Uterus (tissue), 4 donors: ENCODE measurements at places on chromosomes 6 and 20. TPM values are rescaled to one million over a fixed set of nuclear protein-coding genes. Genes with fewer than 3 reads are reported as not detected.
A peak's percentile ranks its signal among the peaks of the same experiment; 100 is the strongest.

MRPS10 gene
- total RNA-seq, result 7.6 TPM

DNA sequence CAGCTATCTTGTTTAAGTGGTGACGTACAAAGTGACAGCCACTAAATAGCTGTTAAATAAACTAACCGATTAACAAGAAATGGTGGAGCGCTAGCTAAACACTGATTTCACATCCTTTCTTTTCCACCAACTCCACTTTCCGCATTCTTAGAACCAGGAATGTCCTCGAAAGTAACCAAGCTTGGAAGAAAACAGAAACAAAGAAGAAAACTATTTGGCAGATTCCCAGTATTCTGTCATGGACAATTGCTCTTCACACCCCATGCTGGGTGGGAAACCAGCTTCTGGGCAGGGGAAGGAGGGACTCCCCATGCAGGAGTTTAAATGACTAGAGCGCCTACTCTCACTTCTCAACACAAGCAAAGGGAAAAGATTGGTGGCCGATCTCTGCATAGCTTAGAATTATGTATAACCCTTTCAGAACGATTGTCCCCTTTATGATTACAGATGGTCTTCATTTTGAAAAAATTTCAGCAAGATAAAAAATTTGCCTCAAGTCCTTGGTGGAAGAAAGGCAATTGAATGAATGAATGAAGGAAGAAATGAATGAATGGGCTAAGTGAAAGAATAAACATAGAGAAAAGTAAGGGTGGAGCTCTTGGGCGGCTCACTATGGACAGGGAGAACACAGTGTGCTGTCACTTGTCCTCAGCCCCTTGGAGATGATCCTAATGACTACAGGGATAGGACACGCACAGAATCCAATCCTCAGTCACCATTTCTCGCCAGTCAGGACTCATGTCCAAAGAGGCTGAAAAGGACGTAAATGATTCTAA lies 148.7 kb upstream of the NEDD9 start:
- no peak overlapping the region for H3K27ac ChIP-seq
- H3K4me3 ChIP-seq, result no peak overlapping the region
- no peak for DNase-seq
- H3K27me3 ChIP-seq, result no peaks in the 10 kb centered on the region
- H3K4me1 ChIP-seq, result no peaks in the 10 kb centered on the region
- H3K36me3 ChIP-seq, result no peaks in the 10 kb centered on the region

GRCh38 chr6:70549327-70549726 lies 17.4 kb upstream of the SDHAF4 start:
- DNase-seq, result no peak
- H3K27ac ChIP-seq, result no peak overlapping the region

DNA sequence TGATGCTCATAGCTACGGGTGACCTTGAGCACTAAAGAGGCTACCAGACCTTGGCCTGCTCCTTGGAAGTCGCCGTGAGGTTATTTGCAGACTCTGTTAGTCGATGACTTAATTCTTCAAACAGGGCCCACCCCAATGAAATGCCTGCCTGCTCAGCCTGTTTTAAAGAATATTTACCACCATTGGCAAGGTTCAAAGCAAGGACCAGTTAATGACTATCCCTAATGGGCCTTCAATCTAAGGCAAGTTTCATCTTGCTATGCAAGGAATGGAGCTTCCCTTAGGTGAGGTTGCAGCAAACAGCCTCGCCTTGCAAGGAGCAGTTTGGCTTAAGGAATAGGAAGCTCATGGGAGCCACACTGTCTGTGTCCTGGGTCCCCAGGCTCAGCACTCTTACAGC lies 22.9 kb upstream of the SPO11 start:
- no peaks in the 10 kb centered on the region for H3K27me3 ChIP-seq
- H3K27ac ChIP-seq, result no peak overlapping the region
- H3K4me1 ChIP-seq, result no peaks in the 10 kb centered on the region
- H3K36me3 ChIP-seq, result no peaks in the 10 kb centered on the region

DNA sequence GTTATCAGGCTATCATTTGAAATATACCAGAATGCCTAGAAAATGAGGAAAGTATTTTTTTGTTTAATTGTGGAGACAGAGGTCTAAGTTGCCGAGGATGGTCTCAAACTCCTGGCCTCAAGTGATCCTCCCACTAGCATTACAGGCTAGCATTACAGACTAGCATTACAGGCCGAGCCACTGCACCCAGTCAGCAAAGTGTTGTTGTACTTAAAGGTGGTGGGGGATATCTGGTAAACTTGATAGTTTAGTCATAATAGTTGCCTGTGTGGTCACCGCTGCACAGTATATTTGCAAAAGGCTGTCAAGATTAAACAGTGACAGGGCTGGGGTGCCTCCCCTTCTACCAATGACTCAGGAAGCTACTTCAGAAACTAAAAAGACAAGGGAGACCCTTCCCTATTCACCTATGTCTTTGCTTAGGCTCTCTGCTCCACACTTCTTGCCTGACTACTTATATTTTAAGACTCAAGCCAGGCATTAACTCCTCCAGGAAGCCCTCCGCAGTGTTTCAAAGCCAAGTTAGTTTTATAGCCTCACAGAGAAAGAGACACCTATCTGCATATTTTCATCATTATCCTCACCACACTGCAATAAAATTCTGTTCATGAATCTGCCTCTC lies 3.1 kb upstream of the AKIRIN2 start:
- H3K4me1 ChIP-seq, result no peaks in the 10 kb centered on the region
- no peak overlapping the region for H3K4me3 ChIP-seq
- H3K36me3 ChIP-seq, result no peaks in the 10 kb centered on the region
- H3K27me3 ChIP-seq, result no peaks in the 10 kb centered on the region
- no peak overlapping the region for H3K27ac ChIP-seq

- no peak overlapping the region for H3K27ac ChIP-seq
- H3K4me1 ChIP-seq, result no peaks in the 10 kb centered on the region
- H3K4me3 ChIP-seq, result no peak overlapping the region
- H3K36me3 ChIP-seq, result no peaks in the 10 kb centered on the region
These were observed 189.1 kb upstream of the TCF21 start for GRCh38 chr6:133699741-133700385.

SUMO4 gene
- 1.2 TPM for total RNA-seq

MARCKS gene
- 14.9 TPM for total RNA-seq

GRCh38 chr6:37155394-37156312 lies 14.3 kb upstream of the PIM1 start:
- H3K4me3 ChIP-seq, result no peak overlapping the region
- H3K4me1 ChIP-seq, result no peaks in the 10 kb centered on the region
- no peaks in the 10 kb centered on the region for H3K36me3 ChIP-seq

CST4 gene
- not detected for total RNA-seq

MYCT1 gene
- total RNA-seq, result 10.0 TPM

NFATC2 gene
- 36.4 TPM for total RNA-seq

GRCh38 chr6:97816526-97816925 lies 533.5 kb upstream of the MMS22L start:
- H3K4me1 ChIP-seq, result no peaks in the 10 kb centered on the region
- no peak for DNase-seq
- H3K27ac ChIP-seq, result no peak overlapping the region
- H3K27me3 ChIP-seq, result no peaks in the 10 kb centered on the region

GRCh38 chr20:19860737-19861136 lies 102.7 kb downstream of the RIN2 start:
- H3K4me3 ChIP-seq, result no peak overlapping the region
- H3K27me3 ChIP-seq, result no peaks in the 10 kb centered on the region
- no peaks in the 10 kb centered on the region for H3K4me1 ChIP-seq
- H3K27ac ChIP-seq, result no peak overlapping the region

- no peaks in the 10 kb centered on the region for H3K36me3 ChIP-seq
- no peaks in the 10 kb centered on the region for H3K27me3 ChIP-seq
- no peak for DNase-seq
- H3K4me3 ChIP-seq, result no peak overlapping the region
- peaks cover 8% of the 10 kb centered on the region for H3K4me1 ChIP-seq
These were observed 86.6 kb downstream of the SMOC2 start for GRCh38 chr6:168527451-168528210.

DNA sequence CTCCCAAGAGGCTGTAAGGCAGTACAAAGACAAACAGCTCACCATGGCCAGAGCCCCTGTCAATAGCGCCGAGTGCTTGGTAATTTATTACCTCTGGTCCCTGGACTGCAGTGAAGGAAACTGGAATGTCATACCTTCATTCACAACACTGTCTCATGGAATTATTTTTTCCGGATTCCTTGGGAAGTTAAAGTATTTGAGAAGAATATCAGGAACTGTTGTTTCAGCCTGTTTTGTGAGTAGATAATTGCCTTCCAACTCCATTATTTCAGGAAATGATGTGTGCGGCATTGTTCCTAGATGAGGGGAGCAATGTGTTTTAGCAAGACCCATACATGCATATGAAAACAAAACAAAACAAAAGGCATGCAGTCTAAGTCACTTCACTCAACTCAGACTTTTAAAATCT lies 64.0 kb downstream of the BLOC1S5 start:
- H3K27me3 ChIP-seq, result no peaks in the 10 kb centered on the region
- no peak for DNase-seq
- H3K4me3 ChIP-seq, result no peak overlapping the region
- H3K36me3 ChIP-seq, result no peaks in the 10 kb centered on the region
- H3K27ac ChIP-seq, result no peak overlapping the region

DNA sequence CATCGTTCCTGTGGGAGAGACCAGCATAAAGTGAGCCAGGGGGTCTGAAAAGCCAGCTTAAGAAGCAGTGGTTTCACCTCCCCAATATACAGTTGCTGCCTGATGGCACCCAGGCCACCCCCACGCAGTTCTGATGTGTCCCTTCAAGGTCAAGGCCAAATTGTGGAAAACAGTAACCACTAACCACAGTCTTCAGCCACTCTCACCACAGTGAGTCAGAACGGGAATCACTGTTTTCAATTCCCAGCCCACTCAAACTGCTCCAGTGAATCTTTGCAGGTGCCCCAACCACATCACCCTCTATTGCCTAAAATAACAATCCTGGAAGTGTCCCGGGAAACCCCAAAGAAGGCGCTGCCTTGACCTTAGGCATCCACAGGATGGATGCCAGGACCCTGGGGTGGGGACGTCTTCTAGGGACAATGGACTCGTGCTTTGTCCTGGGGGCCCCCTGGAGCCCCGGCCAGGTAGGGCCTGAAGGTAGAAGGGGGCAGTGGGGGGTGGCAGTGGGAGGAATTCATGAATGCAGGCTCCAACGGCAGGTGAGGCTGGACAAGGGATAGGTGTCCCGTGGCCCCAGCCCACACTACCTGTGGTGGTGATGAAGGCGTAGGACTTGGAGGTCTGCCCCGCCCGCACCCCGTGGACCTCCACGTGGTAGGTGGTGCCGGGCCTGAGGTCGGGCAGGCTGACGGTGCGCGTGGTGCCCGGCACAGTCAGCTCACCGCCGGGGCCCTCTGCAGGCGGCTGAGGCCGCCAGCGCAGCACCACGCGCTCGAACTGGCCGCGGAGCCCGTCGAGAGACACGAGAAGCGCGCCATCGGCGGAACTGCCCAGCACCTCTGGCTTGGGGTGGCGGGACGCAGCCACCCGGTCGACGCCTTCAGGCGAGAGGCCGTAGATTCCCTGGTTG lies 22.2 kb downstream of the TNXB start:
- no peak overlapping the region for H3K4me3 ChIP-seq
- peaks cover 18% of the 10 kb centered on the region for H3K4me1 ChIP-seq
- peak overlapping the region; percentile 92 for H3K27ac ChIP-seq
- no peaks in the 10 kb centered on the region for H3K36me3 ChIP-seq
- H3K27me3 ChIP-seq, result no peaks in the 10 kb centered on the region

EYA2 gene
- 2.0 TPM for total RNA-seq

NR2E1 gene
- not detected for total RNA-seq
